ENCODE measurements at places on chromosomes 11 and 22. TPM values are rescaled to one million over a fixed set of nuclear protein-coding genes. Genes with fewer than 3 reads are reported as not detected.

Gene DCHS1
- total RNA-seq: 0.21 TPM

Gene SOX10
- total RNA-seq: not detected

Gene POLR2F
- total RNA-seq: 27.3 TPM

Gene NTM
- 3.5 TPM for total RNA-seq

Gene ZP1
- not detected for total RNA-seq

Gene HTR3A
- total RNA-seq: not detected

Gene B3GAT1
- total RNA-seq: not detected

Gene SGSM1
- 0.07 TPM for total RNA-seq

Gene POU2AF2
- total RNA-seq: not detected
